Ammon's horn (tissue), 1 donor: ENCODE measurements at places on chromosomes 13 and 19.

- no peak for DNase-seq
Measured at GRCh38 chr19:55353803-55354697, 469 bp downstream of the COX6B2 start.

GRCh38 chr19:31497709-31498108 lies 148.5 kb upstream of the TSHZ3 start:
- no peak for DNase-seq

DNA sequence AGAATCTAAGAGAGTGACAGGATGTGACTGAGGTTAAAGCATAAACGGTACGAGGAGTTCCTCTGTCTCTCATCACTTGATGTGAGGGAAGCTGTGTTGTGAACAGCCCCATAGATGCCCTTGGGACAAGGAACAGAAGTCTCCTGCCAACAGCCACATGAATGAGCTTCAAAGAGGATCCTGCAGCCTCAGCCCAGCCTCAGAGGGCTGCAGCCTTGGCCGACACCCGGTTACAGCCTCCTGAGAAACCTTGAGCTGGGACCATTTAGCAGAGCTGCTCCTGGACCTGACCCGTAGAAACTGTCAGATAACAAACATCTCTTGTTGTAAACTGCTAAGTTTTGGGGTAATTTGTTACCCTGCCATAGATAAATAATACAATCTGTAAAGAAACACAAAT lies 54.2 kb downstream of the CCNE1 start:
- no peak for DNase-seq

DNA sequence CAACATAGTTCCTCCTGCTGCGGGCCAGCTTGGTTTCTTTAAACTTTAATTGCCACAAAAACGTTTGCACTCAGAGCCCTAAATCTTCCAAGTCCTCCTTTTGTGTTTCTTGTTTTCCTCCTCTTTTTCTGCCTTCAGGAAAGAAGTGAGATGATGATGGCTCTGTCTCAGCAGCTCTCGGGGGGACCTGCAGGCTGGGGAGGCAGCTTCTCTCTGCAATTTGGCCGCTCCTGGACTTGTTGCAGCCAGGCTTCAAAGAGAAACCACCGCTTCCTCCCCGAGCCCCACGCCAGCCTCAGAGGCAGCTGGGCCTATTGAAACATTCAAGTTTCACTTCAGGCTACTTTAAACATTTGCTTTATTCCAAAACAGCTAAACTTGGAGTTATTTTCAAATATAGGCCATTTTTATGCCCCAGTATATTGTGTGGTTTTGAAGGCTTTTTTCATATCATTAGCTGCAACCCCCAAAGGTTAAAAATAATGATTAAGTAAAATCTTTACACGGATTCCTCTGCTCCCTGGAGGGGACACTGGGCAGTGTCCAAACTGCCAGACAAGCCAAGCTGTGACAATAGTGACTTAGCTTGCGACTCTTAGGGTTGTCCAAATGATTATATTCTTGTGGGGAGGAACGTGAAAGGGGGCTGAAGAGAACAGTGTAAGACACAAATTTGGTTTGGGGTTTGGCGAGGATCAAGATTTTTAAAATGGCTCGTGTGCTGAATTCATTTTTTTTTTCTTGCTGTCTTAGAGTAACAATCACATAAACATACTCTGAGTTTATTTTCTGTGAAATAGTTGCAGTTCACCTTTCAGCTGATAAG lies 330.8 kb downstream of the DLEU7 start:
- DNase-seq: peak; percentile 83

GRCh38 chr13:114055766-114056165 lies 76.7 kb downstream of the RASA3 start:
- DNase-seq: no peak

- no peak for DNase-seq
Measured at GRCh38 chr13:67045357-67045756, 184.8 kb downstream of the PCDH9 start.

GRCh38 chr19:4082172-4082571 lies 15.5 kb upstream of the ZBTB7A start:
- DNase-seq: no peak

DNA sequence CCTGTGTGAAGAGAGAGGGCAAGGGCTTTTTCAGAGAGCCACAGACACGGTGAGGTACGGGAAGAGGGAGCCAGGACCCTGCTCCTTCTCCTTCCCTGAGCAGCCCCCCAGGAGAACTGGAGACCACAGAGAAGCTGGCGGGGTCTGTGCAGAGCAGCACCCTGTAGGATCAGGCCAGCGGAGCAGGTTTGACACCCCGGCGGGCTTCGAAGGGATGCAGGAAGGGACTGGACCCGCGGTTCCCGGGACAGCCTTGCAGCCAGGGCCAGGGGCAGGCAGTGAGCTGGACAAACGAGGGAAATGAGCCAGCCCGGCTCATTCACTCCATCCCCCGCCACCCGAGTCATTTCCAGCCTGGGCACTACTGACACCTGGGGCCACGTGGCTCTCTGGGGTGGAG lies 22.2 kb downstream of the CPAMD8 start:
- DNase-seq: no peak

DNA sequence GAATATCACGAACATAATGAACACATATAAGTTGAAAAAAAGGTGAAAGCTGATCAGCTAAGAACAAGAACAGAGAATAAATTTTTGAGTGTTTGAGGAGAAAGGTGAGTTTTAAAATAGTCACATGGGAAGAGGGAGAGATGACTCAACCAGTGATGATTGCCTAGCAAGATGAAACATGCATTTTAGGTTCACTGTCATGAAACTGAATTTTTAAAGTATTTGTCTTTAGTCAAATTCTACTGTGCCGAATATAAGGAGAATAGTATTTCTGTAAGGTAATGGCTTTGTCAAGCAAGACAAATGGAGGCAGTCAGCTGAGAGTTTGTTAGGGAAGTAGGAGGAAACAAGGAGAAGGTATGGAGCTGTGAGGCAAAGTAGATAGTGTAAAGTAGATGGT lies 2557.4 kb downstream of the PCDH9 start:
- DNase-seq: no peak

DNA sequence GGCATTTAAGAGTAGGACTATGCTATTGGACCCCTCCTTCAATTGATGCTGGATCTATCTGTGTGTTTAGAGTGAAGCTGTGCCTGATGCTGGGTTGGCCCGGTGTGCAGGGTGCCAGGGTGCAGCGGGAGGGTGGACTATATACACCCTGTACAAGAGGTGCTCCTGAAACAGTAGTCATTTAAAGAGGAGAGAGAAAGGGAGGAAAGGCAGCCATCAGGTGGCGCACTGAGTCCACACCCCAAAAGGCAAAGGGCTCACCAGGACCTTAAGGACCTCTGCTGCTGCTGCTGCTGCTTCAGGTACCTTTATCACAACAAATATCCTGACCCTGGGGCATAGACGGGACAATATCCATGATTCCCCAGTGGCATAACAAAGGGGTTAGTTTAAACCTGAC lies 39.4 kb downstream of the ZNF136 start:
- no peak for DNase-seq

DNA sequence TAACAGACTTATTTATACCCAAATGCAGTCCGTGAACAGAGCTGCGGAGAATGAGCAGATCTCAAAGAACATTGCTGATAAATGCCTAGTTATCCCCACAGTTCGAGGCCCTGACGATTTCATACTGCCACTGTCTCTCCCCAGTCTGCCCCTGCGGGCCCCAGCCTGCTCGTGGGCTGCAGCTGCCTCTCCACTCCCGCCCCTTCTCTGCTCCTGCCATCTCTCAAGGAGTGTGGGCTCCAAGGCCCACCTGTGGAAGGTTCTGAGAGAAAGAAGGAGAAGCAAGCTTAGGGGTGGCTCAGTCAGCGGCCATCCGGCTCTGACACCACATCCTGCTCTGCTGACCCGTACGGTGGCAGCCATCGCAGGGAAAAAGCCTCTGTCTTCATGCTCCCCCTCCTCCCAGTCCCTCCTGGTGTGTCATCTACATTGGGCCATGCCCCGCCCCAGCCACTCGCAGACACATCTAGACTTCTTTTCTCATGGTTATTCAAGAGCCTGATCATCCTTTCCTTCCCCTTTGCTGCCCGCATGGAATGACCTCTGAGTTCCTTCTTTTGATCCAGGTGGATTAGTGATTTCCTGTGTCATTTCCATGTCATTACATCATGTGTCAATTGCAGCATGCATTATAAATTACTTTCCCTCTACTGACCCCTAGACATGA lies 52.0 kb downstream of the EPS15L1 start:
- DNase-seq: no peak

DNA sequence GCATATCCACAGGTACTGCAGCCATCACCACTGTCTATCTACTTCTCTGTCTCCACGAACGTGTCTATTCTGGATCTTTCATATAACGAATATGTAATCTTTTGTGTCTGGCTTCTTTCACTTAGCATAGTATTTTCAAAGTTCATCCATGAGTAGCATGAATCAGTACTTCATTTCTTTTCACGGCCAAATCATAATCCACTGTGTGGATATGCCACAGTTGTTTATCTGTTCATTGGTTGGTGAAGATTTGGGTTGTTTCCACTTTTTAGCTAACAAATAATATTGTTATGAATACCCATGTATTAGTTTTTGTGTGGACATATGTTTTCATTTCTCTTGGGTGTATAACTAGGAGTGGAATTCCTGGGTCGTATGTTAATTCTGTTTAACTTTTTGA lies 14.4 kb downstream of the RGCC start:
- no peak for DNase-seq

GRCh38 chr19:12052091-12052496 lies 667 bp downstream of the ZNF878 start:
- DNase-seq: no peak

DNA sequence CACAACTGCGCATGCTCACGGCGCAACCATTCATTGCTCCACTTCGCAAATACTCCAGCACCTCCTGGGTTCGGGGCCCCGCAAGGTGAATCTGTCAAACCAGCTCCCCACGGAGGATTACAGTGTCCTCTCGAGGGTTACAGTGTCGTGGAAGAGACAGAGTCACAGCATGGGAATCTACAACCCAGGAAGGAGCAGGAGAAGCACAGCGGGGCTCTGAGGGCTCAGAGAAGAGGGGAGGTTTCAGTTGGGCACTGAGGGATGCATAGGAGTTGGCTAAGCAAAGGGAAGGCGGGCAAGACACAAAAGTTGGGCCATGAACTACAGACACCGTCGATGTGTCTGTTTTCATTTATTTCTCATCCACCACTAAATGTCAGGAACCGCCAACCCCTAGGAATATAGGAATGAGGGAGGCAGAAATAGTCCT lies 1.0 kb upstream of the GTF2F1 start:
- no peak for DNase-seq

- no peak for DNase-seq
Measured at GRCh38 chr13:93309886-93310523, 83.4 kb downstream of the GPC6 start.

GRCh38 chr19:30449078-30449590 lies 77.0 kb downstream of the ZNF536 start:
- no peak for DNase-seq

DNA sequence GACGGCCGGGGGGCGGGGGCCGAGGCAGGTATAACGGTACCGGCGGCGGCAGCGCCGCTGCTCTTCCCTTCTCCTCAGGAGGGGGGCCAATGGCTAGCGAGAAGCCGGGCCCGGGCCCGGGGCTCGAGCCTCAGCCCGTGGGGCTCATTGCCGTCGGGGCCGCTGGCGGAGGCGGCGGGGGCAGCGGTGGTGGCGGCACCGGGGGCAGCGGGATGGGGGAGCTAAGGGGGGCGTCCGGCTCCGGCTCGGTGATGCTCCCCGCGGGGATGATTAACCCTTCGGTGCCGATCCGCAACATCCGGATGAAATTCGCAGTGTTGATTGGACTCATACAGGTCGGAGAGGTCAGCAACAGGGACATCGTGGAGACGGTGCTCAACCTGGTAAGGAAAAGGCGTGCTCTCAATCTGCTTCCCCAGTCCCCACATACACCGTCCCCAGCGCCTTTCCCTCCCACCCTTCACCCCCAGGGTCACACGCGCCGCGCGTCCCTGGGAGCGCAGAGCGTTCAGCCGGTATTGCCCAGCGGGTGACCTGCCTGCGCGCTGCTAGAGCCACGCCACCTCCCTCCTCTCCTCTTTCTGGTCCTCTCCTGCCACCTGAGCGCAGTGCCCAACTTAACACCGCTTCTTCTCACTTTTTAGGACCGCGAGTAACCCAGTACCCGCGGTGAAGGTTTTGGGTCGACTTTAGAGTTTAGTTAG lies 814 bp downstream of the NBEA start:
- peak; percentile 38 for DNase-seq

DNA sequence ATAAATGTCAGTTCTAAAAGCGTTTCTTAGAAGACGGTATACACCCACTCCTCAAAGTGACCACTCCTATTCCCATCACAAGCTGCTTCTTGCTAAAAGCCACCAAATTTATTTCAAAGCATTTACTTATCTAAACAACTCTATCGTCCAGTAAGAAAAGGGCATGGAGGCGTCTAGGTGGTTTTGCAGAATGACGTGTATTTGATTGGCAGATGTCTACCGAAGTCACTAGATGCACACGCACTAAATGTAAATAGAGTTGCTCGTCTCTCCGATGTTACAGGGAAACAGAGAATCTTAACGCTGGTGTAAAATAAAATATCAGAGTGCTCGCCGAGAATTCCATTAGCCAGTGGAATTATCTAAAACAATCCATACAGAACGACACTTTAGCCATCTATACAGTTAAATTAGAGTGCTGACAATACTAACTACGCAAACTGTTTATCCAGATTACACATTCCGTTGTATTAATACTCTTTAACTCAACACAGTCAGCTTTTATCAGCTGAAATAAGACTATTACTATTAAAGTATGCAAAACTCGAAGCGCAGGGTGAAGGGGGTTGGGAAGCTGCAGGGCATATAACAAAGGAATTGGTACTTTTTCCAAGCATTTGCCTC lies 1.9 kb downstream of the KLF12 start:
- DNase-seq: peak; percentile 38

GRCh38 chr19:33662391-33663092 lies 40.8 kb downstream of the CHST8 start:
- DNase-seq: no peak

GRCh38 chr19:43738780-43739211 lies 16.0 kb downstream of the SMG9 start:
- no peak for DNase-seq
